ENCODE measurements at places on chromosomes 13 and 19. TPM values are rescaled to one million over a fixed set of nuclear protein-coding genes. Genes with fewer than 3 reads are reported as not detected.

Gene TGFB1
- 31.5 TPM for total RNA-seq

- no peak for DNase-seq
These were observed 39.5 kb downstream of the ATP7B start for GRCh38 chr13:51971520-51972426.

DNA sequence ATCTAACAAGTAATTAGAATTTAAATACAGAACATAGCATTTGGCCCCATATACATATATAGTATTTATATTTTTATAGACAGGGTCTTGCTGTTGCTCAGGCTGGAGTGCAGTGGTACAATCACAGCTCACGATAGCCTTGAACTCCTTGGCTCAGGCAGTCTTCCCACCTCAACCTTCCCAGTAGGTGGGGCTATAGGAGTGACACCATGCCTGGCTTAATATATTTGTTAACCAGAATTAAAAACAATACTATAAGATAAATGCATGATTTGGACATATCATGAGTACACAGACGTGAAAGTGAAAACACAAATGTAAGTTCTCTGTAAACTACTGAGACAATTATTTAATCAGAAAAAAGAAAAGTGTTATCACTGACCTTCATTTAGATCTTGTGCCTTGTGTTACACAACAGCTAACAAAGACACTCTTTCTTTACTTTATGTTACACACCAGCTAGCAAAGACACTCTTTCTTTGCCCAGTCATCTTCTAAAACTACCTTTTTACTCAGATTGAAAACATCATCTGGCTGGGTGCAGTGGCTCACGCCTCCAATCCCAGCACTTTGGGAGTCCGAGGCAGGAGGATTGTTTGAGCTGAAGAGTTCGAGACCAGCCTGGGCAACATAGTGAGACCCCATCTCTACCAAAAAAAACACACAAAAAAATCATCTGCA lies 22.6 kb downstream of the CARS2 start:
- DNase-seq: no peak

DNA sequence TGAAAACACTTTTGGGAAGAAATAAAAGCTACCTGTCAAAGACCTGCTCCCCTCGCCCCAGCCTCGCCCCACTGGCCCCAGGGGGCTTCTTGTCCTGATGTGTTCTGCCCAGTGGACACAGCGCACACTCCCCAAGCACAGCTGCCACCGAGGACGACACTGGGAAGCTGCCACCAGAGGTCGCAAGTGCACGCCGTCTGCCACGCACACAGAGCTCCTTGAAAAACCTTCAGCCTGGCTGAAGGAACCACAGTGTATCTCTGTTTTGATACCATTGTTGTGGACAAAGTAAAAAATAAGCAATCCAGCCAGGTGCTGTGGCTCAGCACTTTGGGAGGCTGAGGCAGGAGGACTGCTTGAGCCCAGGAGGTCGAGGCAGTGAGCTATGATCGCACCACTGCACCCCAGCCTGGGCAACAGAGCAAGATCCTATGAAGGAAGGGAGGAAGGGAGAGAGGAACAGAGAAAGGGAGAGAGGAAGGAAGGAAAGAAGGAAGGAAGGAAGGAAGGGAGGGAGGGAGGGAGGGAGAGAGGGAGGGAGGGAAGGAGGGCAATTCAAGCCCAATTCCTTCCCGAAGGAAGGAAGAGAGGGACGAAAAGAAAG lies 57.3 kb downstream of the CEBPG start:
- DNase-seq: peak; percentile 69

DNA sequence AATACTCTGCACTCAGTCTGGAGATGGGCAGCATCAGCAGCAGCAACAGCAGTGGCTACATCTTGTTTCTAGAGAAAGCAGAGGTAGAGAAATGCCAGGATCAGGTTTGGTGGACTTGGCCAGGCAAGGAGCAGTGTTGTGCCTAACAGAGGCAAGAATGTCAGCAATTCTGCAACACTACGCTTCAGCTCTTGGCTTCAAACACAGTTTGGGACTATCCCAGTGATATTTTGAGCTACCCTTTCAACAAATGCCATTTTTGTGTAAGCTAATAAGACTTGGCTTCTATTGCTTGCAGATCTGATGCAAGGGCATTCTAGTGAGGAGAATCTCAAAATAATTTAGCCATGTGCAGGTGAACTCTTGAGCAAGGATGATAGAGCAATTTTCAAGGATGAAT lies 271.3 kb downstream of the PCDH20 start:
- no peak for DNase-seq

GRCh38 chr13:21218351-21219035 lies 42.0 kb downstream of the MRPL57 start:
- DNase-seq: no peak

GRCh38 chr13:22126433-22127021 lies 455.7 kb downstream of the FGF9 start:
- no peak for DNase-seq

DNA sequence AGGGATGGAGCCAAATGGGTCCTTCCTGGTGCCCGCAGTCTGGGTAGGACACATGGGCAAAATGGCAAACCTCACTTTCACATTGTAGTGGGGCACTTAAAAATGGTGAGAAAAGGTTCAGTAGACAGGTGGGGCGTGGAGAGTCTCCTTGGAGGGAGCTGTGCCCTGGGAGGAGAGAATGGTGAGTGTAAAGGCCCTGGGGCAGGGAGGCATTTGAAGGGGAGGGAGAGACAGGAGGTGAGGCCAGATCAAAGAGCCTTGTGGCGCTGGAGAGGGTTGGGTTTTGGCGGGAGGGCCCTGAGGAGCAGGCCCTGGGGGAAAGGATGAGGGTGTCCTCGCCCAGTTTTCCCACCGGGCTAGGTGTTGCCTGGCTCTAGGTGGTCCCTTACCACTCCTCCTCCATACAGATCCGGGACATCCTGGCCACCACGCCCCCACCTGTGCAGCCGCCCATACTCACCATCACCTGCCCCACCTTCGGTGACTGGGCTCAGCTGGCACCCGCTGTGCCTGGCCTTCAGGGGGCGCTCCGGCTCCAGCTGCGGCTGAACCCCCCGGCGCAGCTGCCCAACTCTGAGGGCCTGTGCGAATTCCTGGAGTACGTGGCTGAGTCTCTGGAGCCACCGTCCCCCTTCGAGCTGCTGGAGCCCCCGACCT lies 6.3 kb downstream of the MAP1S start:
- DNase-seq: no peak

- no peak for DNase-seq
These were observed 16.1 kb downstream of the VWA8 start for GRCh38 chr13:41944635-41945397.

GRCh38 chr19:31312009-31312676 lies 37.1 kb downstream of the TSHZ3 start:
- no peak for DNase-seq

GRCh38 chr19:41535029-41535622 lies 40.8 kb upstream of the CEACAM21 start:
- no peak for DNase-seq

Gene SLC46A3
- total RNA-seq: 17.6 TPM

Gene MAP2K7
- 25.8 TPM for total RNA-seq

GRCh38 chr19:10146142-10146541 lies 26.4 kb upstream of the EIF3G start:
- DNase-seq: no peak

Gene OR7C1
- total RNA-seq: not detected

GRCh38 chr19:10009714-10010224 lies 535 bp downstream of the COL5A3 start:
- DNase-seq: no peak

DNA sequence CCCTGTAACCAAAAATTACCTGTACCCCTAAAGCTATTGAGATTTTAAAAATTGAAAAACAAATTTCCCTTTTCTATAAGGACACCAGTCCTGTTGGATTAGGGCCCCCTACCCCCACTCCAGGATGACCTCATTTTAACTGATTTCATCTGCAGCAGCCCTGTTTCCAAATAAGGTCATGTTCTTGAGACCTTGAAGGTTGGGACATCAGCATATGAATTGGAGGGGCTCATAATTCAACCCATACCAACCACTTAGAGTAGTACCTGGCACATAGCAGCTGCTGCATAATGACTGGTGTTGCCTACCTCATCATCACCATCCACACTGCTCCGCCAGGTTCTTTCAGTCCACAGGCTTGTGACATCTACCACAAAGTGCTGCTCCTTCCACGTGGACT lies 17.6 kb downstream of the ZNF71 start:
- DNase-seq: no peak

DNA sequence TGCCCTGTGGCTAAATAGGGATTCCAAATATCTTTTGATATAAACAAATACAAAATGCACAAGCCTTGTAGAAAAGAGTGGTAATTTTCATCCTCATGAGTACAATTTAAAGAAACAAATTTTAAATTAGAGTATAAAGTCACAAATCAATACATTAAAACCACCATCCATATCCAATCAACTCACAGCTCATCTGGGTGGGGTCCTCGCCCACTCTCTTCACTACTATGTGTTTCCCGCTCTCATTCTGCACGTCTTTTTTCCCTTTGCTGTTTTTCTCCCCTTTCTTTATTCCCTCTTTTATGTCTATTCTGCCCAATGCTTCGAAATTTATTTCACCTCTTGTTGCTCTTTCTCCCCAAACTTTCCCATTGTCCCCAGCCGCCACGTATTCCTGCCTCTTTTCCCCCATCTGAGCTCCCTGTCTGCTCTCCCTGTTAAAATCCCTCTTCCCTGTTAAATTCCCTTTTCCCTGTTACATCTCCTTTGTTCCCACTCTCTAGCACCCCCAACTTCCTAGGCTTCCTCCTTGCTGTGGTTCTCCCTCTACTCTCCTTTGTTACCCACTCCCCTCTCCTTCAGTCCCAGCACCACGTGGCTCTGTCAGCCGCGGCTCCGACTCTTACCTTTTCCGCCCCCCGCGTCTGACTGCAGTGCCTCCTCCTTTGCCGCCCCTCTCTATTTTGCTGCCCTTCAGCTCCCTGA lies 1.3 kb downstream of the ZNF616 start:
- peak; percentile 29 for DNase-seq

DNA sequence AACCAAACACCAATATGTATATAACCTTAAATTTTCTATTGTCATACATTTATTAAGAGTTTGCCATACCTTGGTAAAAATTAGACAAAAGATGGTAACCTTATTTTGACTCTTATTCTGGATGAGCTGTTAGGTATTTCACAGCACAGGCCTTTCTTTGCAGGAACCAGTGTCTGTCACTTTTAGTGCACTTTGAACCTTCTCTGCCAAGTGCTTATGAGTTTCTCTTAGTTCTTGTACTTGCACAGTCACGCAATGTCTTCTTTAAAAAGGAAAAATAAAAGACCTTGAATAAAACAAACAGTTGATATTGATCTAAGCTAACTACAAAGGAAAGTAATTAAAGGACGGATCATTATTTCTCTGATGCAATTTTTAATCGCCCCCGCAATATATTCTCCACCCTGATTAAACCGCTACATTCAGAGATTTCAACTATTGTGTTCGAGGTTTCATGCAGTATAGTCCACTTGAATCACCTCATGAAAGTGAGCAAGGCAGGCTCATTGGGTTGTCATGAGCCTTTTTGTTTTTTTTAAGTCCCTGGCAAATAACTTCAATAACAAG lies 534.5 kb downstream of the KLF5 start:
- no peak for DNase-seq

DNA sequence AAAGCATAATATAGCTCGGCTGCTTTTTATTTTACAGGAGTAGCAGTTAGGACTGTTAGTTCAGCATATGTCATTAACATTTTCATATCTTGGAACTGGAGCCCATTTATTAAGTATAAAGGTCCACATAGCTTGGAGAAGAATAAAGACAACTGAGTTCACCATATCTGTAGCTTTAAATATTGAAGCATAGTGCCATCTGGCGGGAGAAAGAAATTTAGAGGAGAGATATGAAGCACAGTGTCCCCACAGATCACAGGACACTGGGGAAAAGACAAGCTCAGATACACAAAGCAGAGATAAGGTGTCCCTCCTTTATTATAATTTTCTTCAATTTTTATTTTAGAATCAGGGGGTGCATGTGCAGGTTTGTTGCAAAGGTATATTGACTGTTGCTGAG lies 104.7 kb upstream of the FREM2 start:
- DNase-seq: no peak

Gene ZNF816
- 3.8 TPM for total RNA-seq

DNA sequence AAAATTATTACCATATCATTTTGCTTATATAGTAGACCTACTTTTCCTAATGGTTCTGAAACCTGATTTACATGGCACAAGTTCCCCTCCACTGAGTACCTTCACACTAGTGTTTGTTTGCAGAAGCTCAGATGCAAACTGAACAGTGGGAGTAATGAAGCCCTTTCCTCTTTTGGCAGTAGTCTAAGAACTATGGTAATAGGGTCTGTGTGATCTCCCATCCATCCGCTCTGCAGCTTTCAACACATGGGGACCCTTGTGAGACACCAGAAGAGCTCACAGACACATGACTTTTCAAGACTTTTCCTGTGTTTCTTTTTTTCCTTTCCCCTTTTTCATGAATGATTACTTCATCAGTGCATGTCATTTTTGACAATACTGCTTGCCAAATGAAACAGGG lies 336.0 kb downstream of the ATP8A2 start:
- DNase-seq: no peak

Gene ZFP28
- 5.7 TPM for total RNA-seq

Gene CYP2S1
- 1.1 TPM for total RNA-seq

Gene CGB2
- total RNA-seq: not detected

- DNase-seq: no peak
These were observed 53.0 kb upstream of the CSNK1A1L start for GRCh38 chr13:37158481-37158880.

DNA sequence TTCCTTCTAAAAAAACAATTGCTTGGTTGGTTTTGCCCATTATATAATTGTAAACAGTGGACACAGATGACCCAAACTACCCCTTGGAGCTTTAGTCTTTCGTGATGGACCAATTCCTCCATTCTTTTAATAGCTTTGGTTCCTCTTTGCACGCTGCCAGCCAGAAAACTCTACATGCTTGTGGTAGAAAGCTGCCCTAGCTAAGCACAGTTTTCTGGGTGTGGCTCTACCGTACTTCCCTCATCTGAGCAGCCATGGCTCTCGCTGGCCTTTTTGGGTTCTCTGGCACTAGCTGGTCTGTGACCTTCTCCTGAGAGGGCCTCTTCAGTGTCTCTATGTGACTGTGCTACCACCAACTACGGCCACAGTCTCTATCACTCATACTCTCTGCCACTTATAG lies 29.9 kb upstream of the CEBPA start:
- no peak for DNase-seq

DNA sequence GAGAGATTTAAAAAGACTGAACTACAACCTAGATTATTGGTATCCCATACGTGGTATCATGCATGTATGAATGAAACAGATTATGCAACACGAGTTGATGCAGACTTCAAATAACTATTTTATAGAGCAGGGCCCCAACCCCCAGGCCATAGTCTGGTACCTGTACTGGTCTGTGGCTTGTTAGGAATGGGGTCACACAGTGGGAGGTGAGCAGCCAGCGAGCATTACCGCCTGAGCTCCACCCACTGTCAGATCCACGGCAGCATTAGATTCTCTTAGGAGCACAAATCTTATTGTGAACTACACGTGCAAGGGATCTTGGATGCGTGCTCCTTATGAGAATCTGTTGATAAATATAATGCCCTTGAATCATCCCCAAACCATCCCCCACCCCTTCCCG lies 320.2 kb downstream of the TBC1D4 start:
- DNase-seq: no peak

Measured in left cardiac atrium (tissue), 4 donors.